ENCODE measurements at places on chromosomes 1 and 21.

DNA sequence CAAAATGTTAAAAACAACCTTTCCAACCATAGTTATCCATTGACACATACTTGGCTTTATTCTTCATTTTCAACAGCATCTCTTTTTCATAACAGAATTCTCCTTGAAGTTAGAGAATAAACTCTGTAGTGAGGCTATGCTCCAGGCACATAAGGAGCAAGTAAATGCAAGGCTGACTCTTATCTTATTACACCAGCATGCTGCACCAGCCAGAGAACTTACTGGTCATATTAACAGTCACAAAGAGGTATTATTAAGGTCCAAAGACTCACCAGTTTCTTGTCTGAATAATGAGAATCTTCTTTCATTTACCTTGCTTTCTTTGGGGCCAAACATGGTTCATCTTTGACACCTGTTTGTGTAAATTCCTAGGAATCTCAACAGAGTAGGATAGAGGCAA lies 71.3 kb upstream of the IVNS1ABP start:
- no peak for DNase-seq

DNA sequence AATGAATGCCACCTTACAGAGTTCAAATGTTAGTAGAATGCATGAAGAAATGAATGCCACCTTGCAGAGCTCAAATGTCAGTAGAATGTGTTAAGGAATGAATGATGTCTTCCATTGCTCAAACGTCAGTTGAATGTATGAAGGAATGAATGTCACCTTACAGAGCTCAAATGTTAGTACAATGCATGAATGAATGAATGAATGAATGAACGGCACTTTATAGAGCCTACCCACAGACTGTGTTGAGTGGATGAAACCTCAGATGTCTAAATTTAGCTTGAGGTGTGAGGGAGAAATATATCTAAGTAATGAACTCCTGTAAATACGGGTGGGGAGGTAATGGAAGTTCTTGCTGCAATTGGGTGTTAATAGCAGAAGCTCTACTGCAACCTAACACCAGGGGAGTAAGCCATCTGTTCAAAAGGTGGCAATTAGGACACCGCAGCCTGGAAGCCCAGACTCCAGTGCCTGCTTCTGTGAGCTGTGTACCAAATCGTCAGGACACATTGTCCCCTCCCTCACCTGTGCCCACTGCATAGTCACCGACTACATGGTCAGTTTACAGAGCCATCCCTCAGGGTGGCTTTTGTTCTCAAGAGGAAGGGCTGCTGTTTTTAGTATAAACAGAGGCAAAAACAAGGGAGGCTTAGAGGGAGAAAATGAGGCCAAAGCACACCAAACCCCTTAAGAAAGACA lies 26.7 kb downstream of the SUSD4 start:
- no peak for DNase-seq

- DNase-seq = peak; percentile 97
These were observed 16.6 kb downstream of the NPL start for GRCh38 chr1:182806015-182806678.

- DNase-seq = no peak
These were observed 64.4 kb downstream of the LHX9 start for GRCh38 chr1:197981561-197981960.

DNA sequence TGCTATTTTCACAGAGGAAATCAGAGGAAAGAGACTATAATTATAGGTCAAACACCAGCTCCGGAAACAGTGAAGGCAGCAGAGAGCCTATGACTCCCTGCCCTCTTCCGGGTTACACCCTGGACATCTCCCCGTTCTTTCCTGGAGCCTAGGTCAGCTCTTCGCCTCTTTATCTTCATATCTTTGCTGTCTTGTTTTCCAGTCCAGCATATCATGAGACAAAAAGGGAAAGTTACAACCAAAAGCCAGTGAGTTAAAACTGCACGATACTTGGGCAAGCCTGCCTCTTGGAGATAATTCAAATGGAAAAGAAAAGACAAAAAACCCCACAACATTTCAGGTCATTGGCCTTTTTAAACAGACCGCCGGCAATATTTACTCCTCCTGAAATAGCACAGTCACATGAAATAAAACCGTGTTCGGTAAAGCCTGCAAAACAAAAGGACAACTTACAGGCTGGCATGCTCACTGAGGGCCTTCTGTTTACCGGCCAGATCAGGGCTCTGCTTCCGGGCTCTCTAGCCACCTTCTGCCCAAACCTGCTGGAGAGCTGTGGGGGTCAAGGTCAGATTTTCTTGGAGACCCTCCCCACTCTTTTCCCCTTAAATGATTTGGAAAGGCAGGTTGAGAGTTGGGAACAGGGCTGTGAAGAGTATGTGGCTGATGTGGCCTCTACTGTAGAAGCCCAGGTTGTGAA lies 42.8 kb upstream of the PPP2R5A start:
- no peak for DNase-seq

GRCh38 chr21:16002874-16003466 lies 273.2 kb downstream of the USP25 start:
- peak; percentile 24 for DNase-seq

DNA sequence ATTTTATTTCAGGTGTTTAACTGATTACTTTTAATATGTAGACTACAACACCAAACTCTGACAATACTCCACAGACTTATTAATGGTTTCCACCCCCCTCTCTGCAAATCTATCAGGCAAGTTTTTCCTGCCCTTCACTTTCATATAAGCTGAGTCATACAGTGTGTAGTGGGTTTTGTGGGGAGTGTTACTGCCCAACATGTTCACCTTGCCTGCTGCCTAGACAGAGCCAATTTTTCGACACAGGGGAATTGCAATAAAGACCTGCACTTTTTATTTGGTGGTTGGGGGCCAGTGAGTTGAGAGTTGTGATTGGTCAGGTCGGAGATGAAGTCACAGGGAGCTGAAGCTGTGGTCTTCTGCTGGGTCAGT lies 119.7 kb downstream of the PPIAL4G start:
- DNase-seq = no peak

- DNase-seq = no peak
These were observed 86.0 kb downstream of the PCNX2 start for GRCh38 chr1:233209481-233209880.

DNA sequence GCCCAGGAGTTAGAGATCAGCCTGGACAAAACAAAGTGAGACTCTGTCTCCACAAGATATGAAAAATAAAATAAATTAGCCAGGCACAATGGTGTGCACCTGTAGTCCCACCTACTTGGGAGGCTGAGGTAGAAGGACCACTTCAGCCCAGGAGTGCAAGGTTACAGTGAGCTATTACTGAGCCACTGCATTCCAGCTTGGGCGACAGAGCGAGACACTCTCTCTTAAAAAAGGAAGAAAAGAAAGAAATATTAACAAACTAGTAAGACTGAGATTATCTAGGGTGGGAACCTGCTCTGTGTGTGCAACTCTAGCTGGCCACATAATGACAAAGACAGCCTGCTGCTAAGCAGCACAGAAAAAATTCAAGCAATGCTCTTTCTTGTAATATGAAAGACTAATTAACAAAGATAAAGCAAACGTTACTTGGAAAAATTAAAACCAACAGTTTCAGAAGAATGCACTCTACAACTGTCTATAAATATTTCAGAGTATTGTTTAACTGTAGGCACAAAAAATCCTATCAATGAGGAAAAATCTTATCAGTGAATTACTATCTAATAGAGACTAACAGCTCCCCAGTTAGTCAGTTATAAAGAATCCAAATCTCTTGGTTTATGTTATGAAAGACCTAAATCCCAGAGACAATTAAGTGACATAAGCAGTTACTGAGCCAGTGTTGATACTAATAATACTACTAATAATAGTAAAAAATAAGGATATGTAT lies 74.5 kb downstream of the ENAH start:
- DNase-seq = no peak
